ENCODE measurements at places on chromosomes 16 and 17.
A peak's percentile ranks its signal among the peaks of the same experiment; 100 is the strongest.

GRCh38 chr16:743794-744500 lies 3.1 kb upstream of the CIAO3 start:
- no peak for DNase-seq

DNA sequence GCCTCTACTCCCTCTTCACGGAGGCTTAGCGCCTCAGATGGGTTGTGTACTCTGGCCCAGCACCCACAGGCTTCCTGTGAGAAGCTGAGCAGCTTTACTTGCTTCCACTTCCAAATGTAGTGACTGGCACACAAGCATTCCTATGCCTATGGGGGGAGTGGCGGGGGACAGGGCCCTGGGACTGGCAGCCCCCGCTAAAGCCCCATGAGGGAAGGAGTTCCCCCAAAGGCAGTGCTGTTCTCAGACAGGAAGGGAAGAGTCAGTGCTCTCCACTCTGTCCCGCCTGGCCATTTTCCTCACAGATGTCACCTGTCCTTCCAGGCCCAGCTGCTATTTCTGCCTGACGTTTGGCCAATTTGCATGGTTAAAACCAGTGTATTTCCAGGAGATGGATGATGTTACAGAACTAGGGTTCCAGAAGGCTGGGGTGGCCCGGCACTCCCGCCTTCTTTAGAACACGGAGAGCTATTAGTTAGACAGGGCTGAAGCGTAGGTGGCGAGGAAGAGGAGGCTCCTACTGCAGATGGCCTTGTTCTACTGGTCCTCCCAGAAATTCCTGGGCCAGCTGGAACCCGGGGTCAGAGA lies 83.9 kb upstream of the FBXO47 start:
- DNase-seq = no peak

DNA sequence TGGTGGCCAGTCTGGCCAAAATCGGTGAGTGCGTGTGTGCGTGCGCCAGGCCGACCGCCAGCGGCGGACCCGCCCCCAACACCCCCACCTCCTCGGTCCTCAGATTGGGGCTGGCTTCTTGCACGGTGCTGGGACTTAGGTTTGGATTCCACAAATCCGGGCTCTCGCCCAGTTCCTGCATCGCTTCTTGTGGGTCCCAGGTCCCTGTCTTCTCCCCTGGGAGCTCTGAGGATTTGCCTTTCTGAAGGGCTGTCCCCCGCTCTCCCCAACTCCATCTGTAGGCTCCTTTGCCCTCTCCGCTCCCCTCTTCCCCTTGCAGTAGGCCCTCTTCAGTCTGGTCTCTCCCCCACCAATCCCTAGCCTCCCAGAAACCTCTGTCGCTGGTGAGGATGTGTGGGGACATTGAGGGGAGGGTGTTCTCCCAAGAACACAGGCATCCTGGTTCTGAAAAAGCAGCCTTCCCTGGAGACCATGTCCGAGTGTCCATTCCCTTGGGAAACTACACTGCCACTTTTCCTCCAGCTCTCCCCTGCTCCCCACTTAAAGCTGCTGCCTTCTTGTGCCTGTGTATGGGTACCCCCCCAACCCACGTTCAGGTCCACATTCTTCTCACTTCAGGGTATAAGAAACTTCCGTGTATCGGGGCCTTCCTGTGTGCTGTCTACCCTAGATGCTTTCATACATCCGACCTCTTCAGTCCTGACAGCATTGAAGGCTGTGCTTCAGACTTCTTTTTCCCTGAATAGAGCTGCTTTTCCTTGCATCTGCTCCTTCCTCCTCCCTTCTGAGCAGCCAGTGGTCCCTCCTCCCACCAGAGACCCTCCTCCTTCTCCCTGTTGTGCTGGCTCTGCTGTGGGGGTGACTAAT lies 632 bp downstream of the SLC9A5 start:
- no peak for DNase-seq

- no peak for DNase-seq
Measured at GRCh38 chr16:70302745-70303144, 3.8 kb downstream of the DDX19B start.

GRCh38 chr17:14089179-14089578 lies 19.9 kb downstream of the COX10 start:
- no peak for DNase-seq

DNA sequence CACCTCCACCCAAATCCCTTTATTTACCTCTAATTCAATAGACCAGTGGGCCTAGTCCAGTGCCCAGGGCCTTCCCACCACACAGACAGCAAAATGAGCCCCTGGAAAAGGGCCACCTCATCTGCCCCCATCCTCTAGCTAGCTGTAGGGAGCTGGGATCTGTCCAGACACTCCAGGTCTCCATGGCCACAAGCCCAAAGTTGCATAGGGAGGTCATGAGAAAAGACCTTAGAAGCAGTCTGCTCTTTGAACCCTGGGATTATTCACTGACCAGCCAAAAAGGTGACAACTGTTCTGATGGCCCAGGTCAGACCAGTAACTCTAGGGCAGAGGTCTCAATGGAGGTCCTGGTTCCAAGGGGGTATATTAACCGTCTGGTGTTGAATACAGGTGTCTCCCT lies 2.0 kb downstream of the CUEDC1 start:
- no peak for DNase-seq

- DNase-seq = no peak
Measured at GRCh38 chr16:5393070-5393469, 295.5 kb upstream of the EEF2KMT start.

DNA sequence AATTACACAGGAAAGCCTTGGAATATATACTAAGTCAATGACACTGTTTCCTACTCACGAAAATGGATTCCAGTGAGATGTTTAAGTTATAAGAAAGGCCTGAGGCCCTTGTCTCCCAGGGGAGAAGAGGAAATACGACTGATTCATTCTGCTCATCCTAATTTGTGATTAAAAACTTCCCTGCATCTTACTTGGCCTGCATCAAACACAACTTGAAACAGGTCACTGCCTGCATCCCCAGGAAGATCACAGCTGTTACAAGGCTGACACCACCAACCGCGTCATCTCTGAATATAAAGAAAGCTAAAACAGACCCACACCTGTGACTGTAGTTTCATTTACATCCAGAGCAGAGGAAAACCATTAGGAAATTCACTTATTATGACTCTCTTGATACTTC lies 121.9 kb downstream of the DNAH3 start:
- DNase-seq = no peak

DNA sequence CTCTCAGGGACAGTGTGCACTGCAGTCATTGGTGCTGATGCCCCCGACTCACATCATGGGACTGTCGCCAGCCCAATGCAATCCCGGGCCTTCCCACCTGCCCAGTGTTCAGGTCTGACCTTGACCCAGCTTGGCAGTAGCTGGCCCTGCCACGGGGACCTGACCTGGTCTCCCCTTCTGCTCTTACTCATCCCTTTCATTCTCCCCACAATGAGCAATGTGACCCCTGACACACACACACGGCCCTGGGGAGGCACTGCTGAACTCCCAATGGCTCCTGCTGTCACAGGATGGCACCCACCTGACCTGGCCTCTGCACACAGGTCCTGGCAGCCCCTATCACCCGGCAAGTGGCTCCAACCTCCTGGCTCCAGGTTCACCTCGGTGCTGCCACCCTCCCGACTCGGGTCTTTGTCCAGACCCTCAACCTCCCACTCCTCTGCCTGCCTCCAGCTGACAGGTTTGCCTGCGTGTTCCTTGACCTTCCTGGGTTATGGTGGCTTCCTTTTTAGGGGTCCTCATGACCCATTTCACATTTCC lies 6.6 kb downstream of the CD300C start:
- no peak for DNase-seq

GRCh38 chr16:26263406-26263805 lies 571.6 kb downstream of the HS3ST4 start:
- DNase-seq = no peak

DNA sequence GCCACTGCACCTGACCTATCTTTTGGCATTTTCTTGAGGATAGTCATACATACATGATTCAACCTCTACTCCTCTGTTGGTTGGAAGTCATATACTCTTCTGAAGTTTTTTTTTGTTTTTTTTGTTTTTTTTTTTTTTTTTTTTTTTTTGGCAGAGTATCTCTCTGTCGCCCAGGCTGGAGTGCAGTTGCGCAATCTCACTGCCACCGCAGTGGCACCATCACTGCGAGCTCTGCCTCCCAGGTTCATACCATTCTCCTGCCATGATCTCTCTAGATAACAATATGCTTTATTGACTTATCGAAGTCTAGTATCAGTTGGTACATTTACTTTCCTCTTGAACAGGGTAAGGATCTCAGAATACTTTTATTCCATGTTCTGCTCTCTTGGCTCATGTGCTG lies 224.2 kb upstream of the WSCD1 start:
- DNase-seq = no peak

- DNase-seq = no peak
Measured at GRCh38 chr16:84811529-84811928, 8.3 kb upstream of the CRISPLD2 start.

DNA sequence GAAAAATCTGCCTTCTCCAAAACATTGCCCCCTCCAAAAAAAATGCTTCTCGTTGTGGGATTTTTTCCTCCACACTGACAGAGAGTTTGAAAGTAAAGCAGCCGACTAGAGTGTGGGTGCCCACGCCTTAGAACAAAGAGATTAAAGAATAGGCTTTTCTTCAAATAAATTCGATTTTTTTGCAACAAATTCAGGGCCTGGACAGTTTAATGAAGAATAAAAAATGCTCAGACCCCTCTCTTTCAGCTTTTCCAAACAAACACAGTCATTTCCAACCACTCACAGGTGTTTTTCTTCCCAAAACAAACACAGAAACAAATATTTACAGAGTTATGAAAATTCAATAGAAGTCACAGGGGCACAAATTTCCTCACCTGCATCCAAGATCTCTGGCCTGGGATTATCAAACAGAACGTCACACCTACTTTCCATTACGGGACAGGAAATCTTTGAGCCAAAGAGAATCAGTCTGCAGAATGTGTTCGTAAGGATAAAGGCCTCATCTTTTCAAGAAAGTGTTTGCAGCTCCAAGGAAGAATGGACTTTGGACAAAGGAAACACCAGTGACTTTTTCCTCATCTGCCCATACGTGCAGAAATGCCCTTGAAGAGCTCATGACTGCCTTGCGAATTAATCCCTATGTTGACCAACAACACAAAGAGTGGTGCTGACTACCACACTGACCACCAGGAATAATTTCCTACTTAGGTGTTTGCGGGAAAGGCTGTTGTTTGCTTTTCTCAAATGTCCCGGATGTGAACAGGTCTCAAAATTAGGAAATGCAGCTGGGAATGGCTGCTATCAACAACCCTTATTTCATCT lies 31.3 kb upstream of the TOX3 start:
- DNase-seq = no peak

DNA sequence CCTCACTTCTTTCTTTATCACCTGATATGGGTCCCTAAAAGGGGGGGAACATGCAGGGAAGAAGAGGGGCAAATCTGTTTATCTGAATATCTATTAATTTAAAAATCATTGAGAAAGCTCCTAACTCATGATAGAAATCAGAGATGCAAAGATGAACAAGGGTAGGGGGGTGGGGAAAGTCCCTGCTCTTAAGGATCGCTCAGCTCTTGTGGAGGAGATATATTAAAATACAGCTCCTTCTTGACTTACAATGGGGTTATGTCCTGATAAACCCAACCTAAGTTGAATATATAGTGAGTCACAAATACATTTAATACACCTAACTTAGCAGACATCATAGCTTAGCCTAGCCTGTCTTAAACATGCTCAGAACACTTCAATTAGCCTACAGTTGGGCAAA lies 237.5 kb downstream of the MAF start:
- DNase-seq = no peak

- DNase-seq = no peak
Measured at GRCh38 chr16:57514791-57515600, 21.4 kb downstream of the CCDC102A start.

DNA sequence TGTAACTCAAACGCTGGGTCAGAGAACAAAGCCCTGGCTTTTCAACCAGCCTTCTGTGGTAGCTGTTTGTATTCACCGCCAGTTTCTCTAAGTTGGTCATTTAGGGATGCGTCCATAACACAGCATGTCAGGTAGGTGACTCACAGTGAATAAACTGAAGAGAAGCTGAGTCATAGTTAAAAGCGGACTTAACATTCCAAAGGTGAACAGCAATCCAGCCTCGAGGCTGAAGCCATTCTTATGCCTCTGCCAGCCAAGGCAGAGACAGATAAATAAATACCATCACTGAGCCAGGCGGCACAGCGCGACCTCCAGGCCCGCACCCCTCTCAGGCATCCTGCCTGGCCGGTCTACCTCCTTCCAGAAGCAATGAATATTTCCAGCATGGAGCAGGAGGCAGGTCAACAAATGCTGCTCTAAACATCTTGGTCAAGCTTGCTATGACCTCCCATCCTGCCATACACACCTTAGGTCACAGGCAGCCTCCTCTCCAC lies 12.4 kb upstream of the CACNG4 start:
- DNase-seq = peak; percentile 50

GRCh38 chr16:57113042-57113453 lies 20.7 kb downstream of the CPNE2 start:
- no peak for DNase-seq

GRCh38 chr16:14187517-14188338 lies 116.6 kb downstream of the MRTFB start:
- no peak for DNase-seq

DNA sequence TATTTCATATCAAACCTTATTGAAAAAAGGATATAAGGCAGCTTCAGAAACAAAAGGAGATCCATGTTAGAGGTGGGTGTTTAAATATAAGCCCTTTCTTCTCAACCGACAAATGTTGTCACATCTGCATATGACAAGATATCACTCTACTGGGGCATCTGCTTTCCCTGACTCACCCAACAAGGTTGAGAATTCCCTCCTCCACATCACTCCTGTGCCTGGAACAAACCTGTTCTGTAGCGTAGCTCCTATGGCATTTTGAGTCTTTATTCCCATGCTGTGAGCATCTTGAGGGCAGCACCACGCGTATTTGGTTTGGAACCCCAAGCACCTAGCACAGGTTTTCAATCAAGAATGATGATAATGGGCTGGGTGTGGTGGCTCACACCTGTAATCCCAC lies 59.4 kb upstream of the ZFHX3 start:
- DNase-seq = no peak

DNA sequence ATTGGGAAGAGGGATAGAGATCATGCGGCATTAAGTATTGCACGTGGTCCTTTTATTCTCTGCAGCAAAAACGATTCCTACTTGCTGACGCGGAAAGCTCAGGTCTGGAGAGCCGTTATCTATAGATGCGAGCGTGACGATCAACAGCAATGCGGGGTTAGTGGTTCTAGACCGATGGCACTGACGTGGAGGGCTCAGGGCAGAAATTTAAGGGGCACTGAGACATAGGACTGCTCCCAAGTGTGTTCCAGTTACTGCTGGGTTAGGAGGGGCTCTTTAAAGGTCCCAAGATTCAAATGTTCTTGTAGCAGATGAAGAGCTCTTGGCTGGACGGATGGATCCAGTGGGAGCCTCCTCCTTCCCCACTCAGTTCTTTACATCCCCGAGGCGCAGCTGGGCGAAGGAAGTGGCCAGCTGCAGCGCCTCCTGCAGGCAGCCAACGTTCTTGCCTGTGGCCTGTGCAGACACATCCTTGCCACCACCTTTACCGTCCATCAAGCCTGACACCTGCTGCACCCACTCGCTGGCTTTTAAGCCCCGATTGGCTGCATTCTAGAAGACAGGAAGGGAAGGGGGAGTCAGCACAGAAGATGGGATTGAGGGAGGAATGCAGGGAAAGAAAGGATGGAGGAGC lies 732 bp upstream of the EXOSC6 start:
- no peak for DNase-seq

- DNase-seq = peak; percentile 16
Measured at GRCh38 chr17:78112518-78113471, 15.8 kb downstream of the TMC6 start.

GRCh38 chr17:1228781-1229348 lies 41.4 kb upstream of the BHLHA9 start:
- no peak for DNase-seq

GRCh38 chr16:49530427-49530970 lies 156.9 kb downstream of the C16orf78 start:
- DNase-seq = no peak

Measured in fibroblast of skin of left quadriceps (primary cell).